ENCODE measurements at places on chromosomes 5 and 9.

DNA sequence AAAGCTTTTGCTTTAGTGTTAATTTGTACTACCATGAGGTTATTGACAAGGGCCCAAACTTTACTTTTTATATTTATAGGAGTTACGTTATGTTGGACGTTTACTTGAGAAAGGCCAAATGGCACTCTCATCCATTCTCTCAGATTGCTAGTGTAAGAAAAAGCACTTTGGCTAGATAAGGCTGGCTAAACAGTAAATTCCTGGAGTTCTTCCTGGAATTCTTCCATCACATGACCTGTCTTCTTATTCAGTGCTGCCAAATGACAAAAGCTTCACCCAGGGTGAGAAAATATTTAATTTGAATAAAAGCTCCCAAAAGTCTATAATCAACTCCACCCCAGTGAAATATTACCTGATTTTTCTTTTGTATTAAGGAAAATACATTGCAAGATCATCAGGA, 1568.9 kb upstream of the ACO1 start:
- H3K27ac ChIP-seq = no peak overlapping the region
- no peaks in the 10 kb centered on the region for H3K36me3 ChIP-seq
- no peaks in the 10 kb centered on the region for H3K4me1 ChIP-seq
- H3K4me3 ChIP-seq = no peak overlapping the region
- no peaks in the 10 kb centered on the region for H3K27me3 ChIP-seq

GRCh38 chr9:113808391-113809358, 67.4 kb upstream of the ZNF618 start:
- peaks cover 15% of the 10 kb centered on the region for H3K27me3 ChIP-seq
- H3K4me1 ChIP-seq = peaks cover 3% of the 10 kb centered on the region
- H3K36me3 ChIP-seq = no peaks in the 10 kb centered on the region
- H3K27ac ChIP-seq = no peak overlapping the region
- no peak for DNase-seq

DNA sequence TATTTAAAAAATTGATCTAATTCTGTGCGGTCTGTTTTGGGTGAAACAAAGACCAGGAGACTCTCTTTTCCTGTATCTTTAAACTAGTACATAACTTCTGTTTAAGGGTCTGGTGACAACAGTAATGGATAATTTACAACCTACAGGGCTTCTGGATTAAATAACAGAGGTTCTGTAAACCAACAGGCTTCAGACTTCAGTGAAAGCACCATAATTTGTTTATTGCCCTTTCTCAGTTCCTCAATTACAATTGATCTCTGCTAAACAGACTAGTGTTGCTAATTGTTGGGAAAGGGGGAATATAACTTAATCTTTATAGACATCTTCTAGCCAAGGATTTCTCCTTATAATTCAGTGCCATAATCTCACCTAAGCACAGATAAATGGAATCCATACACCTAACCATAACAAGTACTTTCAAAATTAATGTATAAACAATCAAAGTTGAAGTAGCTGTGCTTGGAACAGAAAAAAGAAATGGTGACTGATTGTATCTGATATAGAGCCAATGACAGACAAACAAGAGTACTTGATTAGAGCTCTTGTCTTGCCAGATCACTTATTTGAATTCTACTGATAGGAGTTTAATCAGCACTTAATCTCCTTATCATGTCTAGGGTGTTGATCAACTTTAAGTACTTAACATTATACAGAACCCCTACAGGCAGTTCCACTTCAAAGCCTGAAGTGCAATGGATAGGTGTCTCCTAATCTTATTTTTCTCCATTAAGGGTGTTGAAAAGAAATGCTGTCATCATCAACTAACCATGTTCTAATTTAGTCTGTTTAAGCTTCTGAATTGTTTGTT, 536.0 kb downstream of the NR2F1-AS1 start:
- H3K36me3 ChIP-seq = no peaks in the 10 kb centered on the region
- DNase-seq = no peak
- no peak overlapping the region for H3K4me3 ChIP-seq
- H3K4me1 ChIP-seq = no peaks in the 10 kb centered on the region
- no peak overlapping the region for H3K27ac ChIP-seq

- H3K4me1 ChIP-seq = peaks cover 8% of the 10 kb centered on the region
- H3K27ac ChIP-seq = no peak overlapping the region
- no peaks in the 10 kb centered on the region for H3K27me3 ChIP-seq
- no peaks in the 10 kb centered on the region for H3K36me3 ChIP-seq
- H3K4me3 ChIP-seq = no peak overlapping the region
Observed at GRCh38 chr5:133863857-133864585, 104.4 kb downstream of the C5orf15 start.

- H3K36me3 ChIP-seq = no peaks in the 10 kb centered on the region
- H3K4me3 ChIP-seq = no peak overlapping the region
- no peak for DNase-seq
- H3K4me1 ChIP-seq = no peaks in the 10 kb centered on the region
- peaks cover 6% of the 10 kb centered on the region for H3K27me3 ChIP-seq
- no peak overlapping the region for H3K27ac ChIP-seq
Observed at GRCh38 chr5:88952344-88952743, 69.4 kb upstream of the MEF2C start.

- no peak overlapping the region for H3K27ac ChIP-seq
- H3K27me3 ChIP-seq = no peaks in the 10 kb centered on the region
- DNase-seq = no peak
- peaks cover 5% of the 10 kb centered on the region for H3K4me1 ChIP-seq
- no peaks in the 10 kb centered on the region for H3K36me3 ChIP-seq
- no peak overlapping the region for H3K4me3 ChIP-seq
Observed at GRCh38 chr5:17123010-17123409, 94.4 kb upstream of the BASP1 start.

- no peak for DNase-seq
- peaks cover 76% of the 10 kb centered on the region for H3K4me1 ChIP-seq
- H3K4me3 ChIP-seq = no peak overlapping the region
- peak overlapping the region; percentile 38 for H3K27ac ChIP-seq
Observed at GRCh38 chr5:119393746-119394145, 37.9 kb downstream of the TNFAIP8 start.

DNA sequence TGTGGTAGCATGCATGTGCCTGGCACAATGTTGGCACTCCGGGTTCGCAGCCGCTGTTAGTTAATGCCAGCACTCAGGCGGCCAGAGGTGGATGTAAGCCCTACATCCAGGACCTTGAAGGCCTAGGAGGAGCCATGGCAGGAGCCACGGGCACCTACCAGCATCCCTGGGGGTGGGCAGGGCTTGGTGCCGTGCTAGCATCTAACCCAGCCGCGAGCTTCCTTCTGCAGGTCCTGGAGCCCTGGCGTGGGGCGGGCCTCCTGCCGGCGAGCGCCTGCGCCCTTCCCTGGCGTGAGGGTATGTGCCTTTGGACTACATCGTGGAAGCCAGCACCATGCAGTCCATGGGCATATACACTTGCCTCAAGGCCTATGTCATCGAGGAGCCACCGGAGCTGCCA, 53.8 kb downstream of the COL27A1 start:
- no peaks in the 10 kb centered on the region for H3K27me3 ChIP-seq
- no peaks in the 10 kb centered on the region for H3K36me3 ChIP-seq
- no peak overlapping the region for H3K4me3 ChIP-seq

- H3K27me3 ChIP-seq = peaks cover 36% of the 10 kb centered on the region
- H3K4me1 ChIP-seq = peaks cover 31% of the 10 kb centered on the region
- no peak overlapping the region for H3K27ac ChIP-seq
- DNase-seq = no peak
- no peaks in the 10 kb centered on the region for H3K36me3 ChIP-seq
Observed at GRCh38 chr5:953535-954449, 54.8 kb upstream of the NKD2 start.

DNA sequence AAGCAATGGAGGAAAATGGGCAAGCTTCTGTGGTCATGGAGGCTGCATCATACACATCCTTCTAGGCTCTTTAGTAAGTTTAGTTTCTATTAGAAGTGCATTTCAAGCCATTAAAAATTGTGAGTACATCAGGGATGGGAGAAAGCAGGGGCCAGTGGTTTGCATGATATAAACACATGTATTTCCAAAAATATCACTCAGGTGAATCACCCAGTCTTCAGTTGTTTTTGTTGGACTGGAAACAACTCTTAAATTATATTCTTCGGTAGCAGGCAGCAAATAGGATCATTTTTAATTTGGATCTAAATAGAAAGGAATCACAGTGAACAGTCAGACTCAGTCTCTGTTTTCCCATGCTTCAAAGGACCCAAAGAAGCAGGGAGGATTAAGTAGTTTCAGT, 657.9 kb downstream of the TLR4 start:
- H3K27me3 ChIP-seq = no peaks in the 10 kb centered on the region
- H3K36me3 ChIP-seq = no peaks in the 10 kb centered on the region
- H3K4me1 ChIP-seq = no peaks in the 10 kb centered on the region
- H3K27ac ChIP-seq = no peak overlapping the region
- DNase-seq = no peak

GRCh38 chr5:157799578-157799977, 56.1 kb downstream of the LSM11 start:
- H3K27me3 ChIP-seq = no peaks in the 10 kb centered on the region
- H3K27ac ChIP-seq = no peak overlapping the region
- H3K4me3 ChIP-seq = no peak overlapping the region
- H3K4me1 ChIP-seq = no peaks in the 10 kb centered on the region

DNA sequence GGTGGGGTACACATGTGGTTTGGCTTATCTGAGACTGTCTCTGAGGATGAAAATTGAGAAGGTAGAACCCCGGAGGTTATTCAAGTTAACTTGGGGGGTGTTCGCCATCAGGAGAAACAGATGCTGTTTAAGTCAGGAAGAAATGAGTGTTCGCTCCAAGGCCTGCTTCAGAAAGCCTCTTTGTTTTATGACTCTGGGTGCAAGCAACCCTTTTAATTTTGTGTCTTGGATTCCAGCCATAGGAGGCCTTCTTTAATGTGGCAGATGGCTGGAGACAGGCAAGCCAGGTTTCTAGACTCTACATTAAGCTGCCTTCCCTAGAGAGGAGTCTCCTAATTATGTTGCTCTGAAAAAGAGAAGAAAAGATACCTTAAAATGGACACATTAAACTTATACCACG, 4.2 kb upstream of the SMAD5 start:
- no peaks in the 10 kb centered on the region for H3K36me3 ChIP-seq
- peaks cover 6% of the 10 kb centered on the region for H3K4me1 ChIP-seq
- peaks cover 54% of the 10 kb centered on the region for H3K27me3 ChIP-seq
- H3K27ac ChIP-seq = no peak overlapping the region
- no peak for DNase-seq

DNA sequence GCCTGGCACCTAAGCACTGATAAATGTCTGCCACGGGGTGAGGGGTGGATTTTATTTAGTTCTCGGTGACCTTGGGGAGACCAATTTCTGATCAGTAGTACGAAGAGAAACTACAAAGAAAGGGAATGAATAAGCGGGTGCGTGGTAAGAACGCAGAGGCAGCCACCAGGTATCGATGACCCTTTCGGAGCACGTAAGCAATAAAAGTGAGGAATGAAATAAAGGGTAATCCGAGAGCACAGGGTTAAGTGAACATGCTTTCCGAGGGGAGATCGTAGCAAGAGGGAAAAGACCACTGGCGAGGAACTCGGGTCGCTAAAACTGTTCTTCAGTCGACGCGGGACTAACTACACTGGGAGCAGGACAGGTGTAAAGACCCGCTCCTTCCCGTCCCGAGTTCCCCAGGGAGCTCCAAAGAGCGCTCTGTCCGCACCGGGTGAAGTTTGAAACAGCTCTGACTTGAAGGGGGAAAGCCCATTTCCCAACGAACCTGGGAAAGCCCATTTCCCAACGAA, 1.1 kb downstream of the ELOVL7 start:
- H3K4me1 ChIP-seq = peaks cover 13% of the 10 kb centered on the region
- no peaks in the 10 kb centered on the region for H3K36me3 ChIP-seq
- peak overlapping the region; percentile 78 for H3K4me3 ChIP-seq
- H3K27ac ChIP-seq = peak overlapping the region; percentile 63

GRCh38 chr5:64629841-64630240, 60.5 kb upstream of the SHISAL2B start:
- no peaks in the 10 kb centered on the region for H3K4me1 ChIP-seq
- no peak overlapping the region for H3K4me3 ChIP-seq
- H3K27ac ChIP-seq = no peak overlapping the region

DNA sequence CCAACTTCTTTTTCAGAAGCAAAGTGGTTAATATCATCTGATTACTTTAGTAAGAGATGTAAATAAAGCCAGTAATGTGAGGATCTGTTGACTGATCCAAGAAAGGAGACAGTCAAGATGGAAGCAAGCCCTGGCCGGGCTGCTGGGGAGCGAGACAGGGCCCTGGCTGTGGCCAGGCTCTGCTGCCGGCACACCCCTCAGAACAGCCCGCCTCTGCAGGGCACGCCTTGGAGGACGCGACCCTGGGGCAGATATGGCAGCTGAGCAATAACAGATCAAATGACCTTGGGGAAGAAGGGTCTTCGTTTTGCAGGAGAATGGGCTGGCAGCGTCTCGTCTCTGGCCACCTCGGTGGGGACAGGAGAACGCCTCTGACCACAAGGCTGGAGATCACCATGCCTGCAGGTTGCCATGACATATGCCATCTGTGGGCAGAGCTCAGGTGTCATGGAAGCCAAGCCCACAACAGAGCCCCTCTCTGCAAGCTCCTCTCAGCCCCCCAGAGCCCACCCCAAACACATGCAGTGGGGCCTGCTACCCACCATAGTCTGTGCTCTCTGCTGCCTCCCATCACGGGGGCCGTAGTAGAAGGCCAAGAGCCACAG, 206.5 kb downstream of the FANCC start:
- H3K27me3 ChIP-seq = no peaks in the 10 kb centered on the region
- H3K27ac ChIP-seq = no peak overlapping the region
- no peak for DNase-seq
- H3K36me3 ChIP-seq = no peaks in the 10 kb centered on the region

- peaks cover 2% of the 10 kb centered on the region for H3K4me1 ChIP-seq
- H3K27me3 ChIP-seq = peaks cover 11% of the 10 kb centered on the region
- H3K27ac ChIP-seq = no peak overlapping the region
Observed at GRCh38 chr9:90420211-90420610, 222.4 kb downstream of the DIRAS2 start.

GRCh38 chr5:146494656-146495055, 21.3 kb downstream of the GPR151 start:
- H3K36me3 ChIP-seq = peaks cover 45% of the 10 kb centered on the region
- no peak overlapping the region for H3K4me3 ChIP-seq
- no peaks in the 10 kb centered on the region for H3K27me3 ChIP-seq
- no peak overlapping the region for H3K27ac ChIP-seq
- no peak for DNase-seq

GRCh38 chr5:72433522-72433921, 73.7 kb downstream of the ZNF366 start:
- no peaks in the 10 kb centered on the region for H3K4me1 ChIP-seq
- no peak for DNase-seq
- no peak overlapping the region for H3K27ac ChIP-seq
- H3K4me3 ChIP-seq = no peak overlapping the region

- H3K36me3 ChIP-seq = no peaks in the 10 kb centered on the region
- H3K27me3 ChIP-seq = peaks cover 2% of the 10 kb centered on the region
- no peaks in the 10 kb centered on the region for H3K4me1 ChIP-seq
- DNase-seq = no peak
- no peak overlapping the region for H3K4me3 ChIP-seq
Observed at GRCh38 chr9:135461936-135462335, 17.6 kb upstream of the PPP1R26 start.

DNA sequence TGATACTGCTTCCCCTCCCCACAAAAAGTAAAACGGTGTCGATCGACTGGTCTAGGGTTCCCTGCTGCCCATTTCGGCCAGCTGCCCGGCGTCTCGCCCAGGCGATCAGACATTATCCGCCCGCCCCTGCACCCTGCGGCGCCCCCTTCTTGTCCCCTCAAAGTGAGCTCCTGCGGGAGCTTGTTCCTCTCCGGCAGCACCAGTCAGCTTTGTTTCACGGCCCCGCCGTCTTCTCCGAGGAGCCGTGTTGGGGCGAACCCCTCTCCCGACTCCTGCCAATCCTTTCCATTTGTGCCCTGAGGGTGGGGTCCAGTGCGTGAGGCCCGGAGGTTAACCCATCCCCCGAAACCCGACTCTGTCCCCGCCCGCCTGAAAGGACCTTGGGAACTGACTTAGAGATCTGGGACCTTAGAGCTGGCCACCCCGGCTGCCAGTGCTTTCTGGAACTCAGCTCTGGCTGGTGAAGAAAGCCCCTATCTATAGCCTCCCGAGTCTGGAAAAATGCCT, 518 bp downstream of the UBE2B start:
- DNase-seq = peak; percentile 47
- H3K27me3 ChIP-seq = peaks cover 2% of the 10 kb centered on the region
- H3K36me3 ChIP-seq = peaks cover 45% of the 10 kb centered on the region
- H3K27ac ChIP-seq = peak overlapping the region; percentile 100
- H3K4me3 ChIP-seq = peak overlapping the region; percentile 99
